ENCODE measurements at places on chromosomes 2 and 18.

- no peak for ATAC-seq
Observed at GRCh38 chr2:73370348-73370747, 15.3 kb upstream of the ALMS1 start.

DNA sequence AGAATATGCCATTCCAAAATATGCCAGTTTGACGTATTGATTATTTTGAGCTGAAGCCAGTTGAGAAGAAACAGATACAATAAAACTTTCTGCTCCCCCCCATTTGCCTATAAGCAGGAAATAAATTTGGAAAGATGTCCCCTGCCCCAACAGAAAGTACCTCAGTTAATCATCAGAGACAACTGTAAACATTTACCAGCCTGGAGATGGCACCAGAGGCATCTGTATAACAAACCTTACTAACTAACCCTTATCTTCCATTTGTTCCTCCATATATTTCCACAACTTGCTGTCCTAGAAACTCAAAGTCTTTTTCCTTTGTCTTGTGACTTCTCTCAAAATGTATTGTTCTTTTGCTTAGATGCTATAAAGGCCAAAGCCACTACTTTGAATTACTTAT, 93.8 kb downstream of the AKAIN1 start:
- ATAC-seq, result no peak

GRCh38 chr2:233473878-233474277, 92.7 kb downstream of the USP40 start:
- no peak for ATAC-seq

DNA sequence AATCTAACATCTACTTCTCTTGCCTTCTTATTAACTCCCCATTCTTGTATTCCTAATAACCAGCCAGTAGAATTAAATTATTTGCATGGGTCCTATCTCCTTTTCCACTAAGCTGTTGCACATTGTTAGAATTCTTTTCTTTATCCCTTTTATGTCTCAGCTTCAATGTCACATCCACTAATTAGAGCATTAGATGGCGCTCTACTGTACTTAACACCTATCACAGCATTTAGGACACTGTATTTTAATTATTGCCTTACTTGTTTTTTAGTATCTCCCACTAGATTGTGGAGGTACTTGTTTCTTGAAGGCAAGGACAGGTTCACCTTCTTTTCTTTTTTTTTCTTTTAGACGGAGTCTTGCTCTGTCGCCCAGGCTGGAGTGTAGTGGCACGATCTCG, 3.8 kb downstream of the LIPT1 start:
- ATAC-seq, result no peak

- no peak for ATAC-seq
Observed at GRCh38 chr2:236402033-236402790, 138.0 kb upstream of the ASB18 start.

DNA sequence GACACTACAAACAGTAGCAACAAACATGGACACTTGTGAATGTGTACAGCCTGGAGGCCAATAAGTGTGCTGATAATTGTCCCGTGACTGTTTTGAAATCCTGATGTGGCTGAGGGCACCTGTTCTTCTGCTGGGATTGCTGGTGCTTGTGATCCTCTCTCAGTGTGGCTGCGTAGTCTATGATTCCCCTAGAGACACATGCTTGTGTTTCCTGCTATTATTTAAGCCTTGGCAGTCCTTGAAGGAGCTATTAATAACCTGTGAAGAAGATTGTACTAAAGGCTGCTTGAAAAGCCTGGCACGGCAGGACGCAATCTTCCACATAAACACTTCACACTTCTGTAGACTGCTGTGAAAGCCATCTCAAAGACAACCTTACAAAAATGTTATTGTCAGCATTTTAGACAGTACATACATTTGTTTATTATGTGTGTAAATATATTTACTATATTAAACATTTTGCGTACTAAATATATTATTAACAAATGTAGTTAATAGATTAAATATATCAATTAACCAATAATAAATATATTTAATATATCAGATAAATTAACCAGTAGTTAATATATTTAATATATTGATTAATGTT, 71.4 kb downstream of the GALR1 start:
- ATAC-seq, result no peak

GRCh38 chr18:6203791-6204190, 210.9 kb downstream of the L3MBTL4 start:
- no peak for ATAC-seq

- no peak for ATAC-seq
Observed at GRCh38 chr18:22342625-22343024, 75.1 kb downstream of the CTAGE1 start.

DNA sequence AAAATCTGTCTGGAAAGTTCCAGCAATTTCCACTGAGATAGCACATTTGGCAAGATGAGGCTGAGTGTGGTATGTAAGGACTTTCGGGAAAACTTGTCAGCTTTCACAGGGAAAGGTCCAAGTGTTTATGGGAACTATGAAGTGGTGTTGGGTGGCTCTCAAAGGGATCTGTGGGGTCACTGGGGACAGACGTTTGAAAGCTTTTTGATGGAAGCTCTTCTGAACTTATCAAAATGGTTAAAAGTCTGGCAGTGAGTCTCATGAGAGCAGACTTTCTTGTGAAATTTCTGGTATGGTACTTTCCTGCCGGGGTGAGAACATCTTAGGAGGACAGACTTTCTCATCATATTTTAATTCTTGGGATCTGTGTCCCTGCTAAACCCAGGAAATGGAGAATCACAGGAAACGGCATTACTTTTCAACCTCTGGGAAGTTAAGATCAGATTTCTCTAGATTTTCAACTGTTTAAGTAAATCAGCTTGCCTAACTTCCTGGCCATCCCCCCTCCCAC, 546.3 kb upstream of the ZEB2 start:
- no peak for ATAC-seq

GRCh38 chr2:190137561-190137960, 75.0 kb upstream of the MSTN start:
- ATAC-seq, result no peak

DNA sequence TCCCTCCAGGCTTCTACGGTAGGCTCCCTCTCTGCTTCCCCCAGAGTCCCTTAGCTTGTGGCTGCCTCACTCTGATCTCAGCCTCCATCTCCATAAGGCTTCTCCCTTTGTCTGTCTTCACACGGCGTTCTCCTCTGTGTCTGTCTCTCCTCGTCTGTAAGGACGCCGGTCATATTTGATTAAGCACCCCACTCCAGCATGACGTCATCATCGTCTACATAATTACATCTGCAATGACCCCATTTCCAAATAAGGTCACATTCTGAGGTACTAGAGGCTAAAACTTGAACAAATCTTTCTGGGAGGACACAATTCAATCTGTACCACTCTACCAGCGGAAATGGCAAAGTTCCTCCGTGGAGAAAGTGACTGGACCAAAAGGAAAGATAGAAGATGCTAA, 8.3 kb upstream of the COL6A3 start:
- ATAC-seq, result peak; percentile 12

DNA sequence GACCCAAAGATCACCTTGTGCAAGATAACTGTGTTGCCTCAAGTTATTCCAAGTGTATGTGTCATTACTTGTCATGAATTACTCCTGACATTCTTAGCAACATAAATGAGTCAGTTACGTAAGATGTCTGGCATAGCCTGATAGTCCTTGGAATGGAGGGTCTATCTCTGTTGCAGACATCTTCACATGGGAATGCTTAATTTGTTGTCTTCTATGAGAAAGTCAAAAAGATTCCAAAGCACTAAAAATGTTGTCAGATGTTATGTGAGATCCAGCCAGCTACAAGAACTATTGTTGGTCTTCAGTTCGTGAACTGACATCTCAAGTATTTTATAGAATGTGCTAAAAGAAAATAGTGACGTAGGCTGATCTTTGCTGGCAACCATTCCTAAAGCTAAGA, 178.2 kb upstream of the RASGRP3 start:
- ATAC-seq, result peak; percentile 84

DNA sequence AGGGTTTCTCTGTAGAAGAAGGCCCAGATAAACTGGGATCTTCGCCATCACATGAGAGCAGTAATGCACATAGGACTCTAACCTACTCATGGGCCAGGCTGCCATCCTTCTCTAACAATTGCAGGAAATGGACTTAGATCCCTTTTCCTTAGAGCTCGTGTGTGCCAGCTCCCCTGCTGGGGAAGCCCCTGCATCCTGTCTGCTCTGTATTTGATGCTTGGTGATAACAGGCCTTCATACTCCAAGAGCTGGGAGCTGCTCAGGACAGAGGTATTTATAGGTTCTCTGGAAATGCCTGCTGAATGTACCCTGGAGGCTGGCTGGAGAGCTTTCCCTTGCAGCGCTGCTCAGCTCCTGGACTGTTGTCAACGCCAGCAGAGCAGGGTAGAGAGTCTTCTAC, 249.6 kb downstream of the MTX2 start:
- peak; percentile 97 for ATAC-seq

GRCh38 chr2:149036507-149037293, 1.8 kb upstream of the LYPD6B start:
- ATAC-seq, result no peak

DNA sequence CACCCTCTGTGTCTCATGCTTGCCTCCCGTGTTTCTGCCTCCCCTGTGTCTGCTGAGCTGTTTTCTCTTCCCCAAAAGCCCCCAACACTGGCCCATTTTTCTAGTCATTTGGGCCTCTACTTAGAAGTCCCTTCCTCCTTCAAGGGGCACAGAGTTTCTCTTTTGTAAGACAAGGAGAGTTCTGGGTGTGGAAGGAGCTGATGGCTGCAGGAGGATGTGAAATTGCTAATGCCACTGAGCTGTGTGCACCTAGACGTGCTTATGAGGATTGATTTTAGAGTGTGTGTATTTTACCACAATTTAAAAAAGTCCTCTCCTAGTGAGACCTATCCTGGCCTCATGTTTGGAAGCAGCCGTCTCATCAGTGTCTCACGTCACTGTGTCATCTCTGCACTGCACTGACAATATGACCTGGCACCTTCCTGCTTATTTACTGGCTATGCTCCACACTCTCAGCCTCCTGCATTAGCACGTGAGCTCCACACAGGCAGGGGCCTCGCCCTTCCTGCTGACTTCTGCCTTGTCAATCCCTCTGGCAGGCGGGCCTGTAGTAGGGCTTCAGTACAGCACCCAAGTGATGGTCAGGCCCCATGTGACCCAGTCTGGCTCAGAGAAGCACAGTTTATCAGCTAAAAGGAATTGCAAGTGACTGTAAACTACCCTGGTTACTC, 8.0 kb upstream of the MBP start:
- no peak for ATAC-seq

DNA sequence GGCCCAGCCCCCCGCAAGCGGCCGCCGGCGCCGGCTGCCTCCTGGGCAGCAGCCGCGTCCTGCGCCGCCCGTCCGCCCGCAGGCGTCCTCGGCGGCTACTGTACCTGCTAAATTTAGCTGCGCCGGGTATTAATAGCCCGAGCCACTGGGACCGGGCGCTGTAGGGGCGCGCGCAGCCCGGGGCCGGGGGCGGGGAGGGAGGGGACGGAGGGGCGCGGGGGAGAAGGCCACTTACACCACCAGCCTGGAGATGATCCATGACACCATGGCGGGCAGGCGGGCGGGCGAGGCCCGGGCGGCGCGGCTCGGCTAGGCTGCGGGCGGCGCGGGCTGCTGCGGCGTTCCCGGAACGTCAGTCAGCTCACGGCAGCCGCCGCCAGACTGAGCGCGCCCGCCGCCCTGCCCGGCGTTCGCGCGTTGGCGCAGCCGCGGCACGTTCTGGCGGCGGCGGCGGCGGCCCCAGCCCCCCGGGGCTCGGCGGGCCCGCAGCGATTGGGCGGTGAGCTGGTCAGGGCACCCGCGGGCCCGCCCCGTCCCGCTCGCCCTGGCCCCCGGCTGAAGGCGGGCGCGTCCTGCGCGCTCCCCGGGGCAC, at the start of gene REEP1:
Gene REEP1 (minus strand): TSS at position 383 of the 592 bp plus-strand sequence. CDS start 116 bp downstream, at position 267.
- ATAC-seq, result peak; percentile 58

DNA sequence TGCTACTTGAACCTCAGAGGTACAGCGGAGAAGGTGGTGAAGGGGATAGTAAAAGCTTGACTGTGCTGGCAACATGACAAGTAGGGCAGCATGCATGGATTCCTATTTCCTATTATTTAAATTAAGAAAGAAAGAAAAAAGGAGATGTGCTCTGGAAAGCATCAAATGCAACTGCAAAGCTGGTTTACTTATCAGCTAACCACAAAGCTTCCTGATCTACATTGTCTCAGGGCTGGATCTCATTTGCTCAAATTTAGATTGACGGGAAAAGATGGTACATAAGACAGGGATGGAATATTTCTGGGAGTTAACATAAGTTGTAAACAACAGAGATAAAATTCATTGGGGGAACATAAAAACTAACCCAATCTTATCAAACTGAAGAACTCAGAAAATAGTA, 178.0 kb downstream of the RIT2 start:
- peak; percentile 82 for ATAC-seq

DNA sequence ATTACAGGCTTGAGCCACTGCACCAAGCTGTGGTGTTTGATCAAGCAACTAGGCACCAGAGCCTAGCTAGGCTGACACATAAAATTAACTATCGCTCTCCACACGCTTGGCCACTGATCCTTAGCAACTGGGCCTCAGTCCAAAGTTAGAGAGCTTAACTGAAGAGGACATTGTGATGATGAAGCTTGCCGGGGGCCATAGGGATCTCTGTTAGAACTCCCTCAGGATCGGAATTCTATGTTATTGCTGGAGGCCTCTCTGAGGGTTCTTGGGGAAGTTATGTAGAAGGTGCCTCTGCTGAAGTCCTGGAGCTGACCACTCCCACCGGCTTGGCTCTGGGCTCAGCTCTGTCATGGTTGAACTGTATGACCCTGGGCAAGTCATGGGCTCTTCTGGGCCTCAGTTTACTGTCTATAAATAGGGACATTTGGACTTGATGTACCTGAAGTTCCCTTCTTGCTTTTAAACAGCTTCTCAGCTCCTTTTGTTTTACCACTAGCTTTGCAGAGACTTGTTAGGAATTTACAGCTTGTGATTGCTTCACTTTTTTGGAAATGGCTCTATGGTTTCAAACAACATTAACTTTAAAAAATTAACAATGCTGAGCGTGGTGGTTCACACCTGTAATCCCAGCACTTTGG, 44.1 kb downstream of the GATA6 start:
- ATAC-seq, result no peak

GRCh38 chr2:88082781-88083180, 15.2 kb downstream of the SMYD1 start:
- ATAC-seq, result no peak

GRCh38 chr18:27717816-27718215, 459.1 kb downstream of the CDH2 start:
- ATAC-seq, result no peak

DNA sequence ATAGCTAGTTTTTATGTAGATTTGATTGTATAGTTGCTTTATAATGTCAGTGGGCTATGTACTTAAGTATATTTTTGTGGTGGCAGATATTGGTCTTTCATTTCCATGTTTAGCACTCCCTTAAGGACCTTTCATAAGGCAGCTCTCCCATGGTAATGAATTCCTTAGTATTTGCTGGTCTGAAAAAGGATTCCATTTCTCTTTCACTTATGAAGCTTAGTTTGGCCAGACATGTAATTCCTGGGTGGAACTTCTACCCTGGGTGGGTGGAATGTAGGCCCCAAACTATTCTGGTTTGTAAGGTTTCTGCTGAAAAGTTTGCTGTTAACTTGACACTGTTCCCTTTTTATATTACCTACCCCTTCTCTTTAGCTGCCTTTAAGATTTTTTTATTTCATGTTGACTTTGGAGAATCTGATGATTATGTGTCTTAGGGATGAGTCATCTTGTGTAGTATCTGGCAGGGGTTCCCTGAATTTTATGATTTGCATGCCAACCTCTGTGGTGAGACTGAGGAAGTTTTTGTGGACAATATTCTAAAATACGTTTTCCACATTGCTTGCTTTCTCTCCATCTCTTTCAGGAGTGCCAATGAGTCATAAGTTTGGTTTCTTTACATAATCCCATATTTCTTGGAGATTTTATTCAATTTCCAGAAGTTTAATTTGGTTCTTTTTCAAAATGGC, 65.4 kb upstream of the VRK2 start:
- peak; percentile 32 for ATAC-seq
